Cortex of kidney (tissue), 1 donor: ENCODE measurements at places on chromosomes 6 and 20.

DNA sequence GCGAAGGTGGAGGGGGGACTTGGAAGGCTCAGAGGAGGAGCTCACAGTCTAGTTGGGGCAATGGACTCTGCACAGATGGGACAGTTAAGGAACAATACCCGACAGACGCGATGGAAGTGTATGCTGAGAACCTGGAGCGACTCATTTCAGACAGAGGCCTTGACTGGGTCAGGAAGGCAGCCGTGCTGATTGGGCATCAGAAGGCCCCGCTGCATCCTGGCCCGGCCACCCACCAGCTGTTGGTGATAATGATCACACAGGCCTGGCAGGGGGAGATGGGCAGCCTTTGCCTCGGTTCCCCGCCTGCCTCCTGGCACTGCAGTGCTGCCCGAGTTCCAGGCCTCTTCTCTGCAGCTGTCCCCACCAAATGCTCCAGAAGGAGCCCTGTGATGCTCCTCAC is 62.4 kb downstream of the MDGA1 start:
- no peak for DNase-seq

- DNase-seq: no peak
Measured at GRCh38 chr20:47664744-47665143, 120.5 kb downstream of the SULF2 start.

- no peak for DNase-seq
Measured at GRCh38 chr6:91330896-91331295, 744.0 kb upstream of the MAP3K7 start.

DNA sequence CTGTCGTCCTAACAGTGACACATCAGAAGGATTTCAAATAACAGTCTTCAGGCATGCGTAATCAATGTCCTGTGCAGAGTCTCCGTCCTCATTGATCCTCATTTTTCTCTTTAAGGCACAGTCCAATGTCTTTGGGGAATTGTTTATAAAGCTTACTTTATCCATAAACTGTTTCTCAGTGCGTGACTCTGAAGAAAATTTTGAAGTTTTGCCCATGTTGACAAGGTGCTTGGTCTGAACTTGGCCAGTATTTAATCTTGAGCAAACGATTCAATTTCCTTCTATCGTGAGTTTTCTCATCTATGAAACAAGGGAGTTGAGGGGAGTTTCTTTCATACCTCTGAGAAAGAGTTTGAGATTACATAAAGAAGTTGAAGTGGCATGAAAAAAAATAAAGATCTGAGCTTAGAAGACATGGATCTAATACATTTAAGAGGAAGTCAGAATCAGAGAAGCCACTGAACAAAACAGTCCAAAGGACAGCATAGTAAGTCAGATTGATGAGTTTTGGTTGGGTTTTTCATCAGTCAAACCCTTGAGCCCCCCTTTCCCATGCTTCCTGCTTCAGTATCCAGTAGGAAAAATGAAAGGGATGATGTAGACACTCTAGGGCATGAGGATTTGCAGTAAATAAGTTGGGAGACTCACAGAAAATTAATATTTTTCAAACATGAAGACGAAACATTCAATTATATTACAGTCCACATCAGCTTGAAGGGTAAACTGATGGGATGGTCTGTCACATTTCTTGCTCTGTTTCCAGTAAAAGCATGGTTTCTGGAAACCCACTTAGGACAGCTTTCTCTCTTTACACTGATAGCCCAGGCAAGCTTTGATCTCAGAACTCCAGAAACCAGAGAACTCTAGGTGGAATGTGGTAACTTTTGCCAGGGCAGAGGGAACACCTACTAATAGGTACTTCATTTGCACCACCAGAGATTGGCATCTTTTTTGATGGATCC is 8.1 kb downstream of the EDN1 start:
- no peak for DNase-seq

DNA sequence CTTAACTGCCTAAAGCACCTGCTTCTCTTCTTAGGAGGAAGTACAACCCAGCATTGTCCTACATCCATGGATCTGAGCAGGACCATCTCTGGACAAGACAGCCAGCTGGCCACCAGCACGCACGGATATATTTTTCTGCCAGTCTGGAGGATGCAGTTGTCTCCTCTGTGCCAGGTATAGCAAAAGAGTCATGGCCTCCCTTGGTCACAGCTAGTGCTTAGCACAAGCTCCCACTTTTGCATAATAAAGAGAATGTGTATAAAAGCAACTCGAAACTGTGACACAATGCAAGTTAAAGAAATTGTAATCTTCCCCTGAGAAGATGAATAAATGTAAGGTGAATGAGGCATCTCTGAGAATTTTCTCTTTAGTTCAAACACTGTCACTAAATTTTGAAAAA is 267.8 kb upstream of the MANEA start:
- DNase-seq: no peak

DNA sequence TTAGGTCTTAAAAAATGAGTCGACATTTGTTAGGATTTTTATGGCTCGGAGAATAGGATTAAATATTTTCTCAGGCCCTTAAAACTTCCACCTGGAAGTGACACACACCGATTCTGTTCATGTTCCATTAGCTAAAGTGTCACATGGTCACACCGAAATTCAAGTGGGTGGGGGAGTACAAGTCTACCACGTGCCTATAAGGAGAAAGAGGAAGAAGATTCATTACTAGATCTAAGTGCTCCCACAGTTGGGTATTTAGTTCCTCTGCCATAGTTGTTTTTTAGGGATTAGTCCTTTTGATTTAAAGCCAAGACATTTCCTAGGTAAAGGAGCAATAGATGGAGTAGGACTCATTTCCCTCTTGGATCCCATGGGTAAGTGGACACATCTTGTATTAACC is 4.9 kb upstream of the TOX2 start:
- no peak for DNase-seq

- no peak for DNase-seq
Measured at GRCh38 chr20:32249030-32249738, 28.3 kb upstream of the KIF3B start.

GRCh38 chr6:49849213-49849907 is 17.0 kb downstream of the CRISP1 start:
- no peak for DNase-seq

GRCh38 chr6:142444376-142444775 is 142.6 kb downstream of the ADGRG6 start:
- no peak for DNase-seq

DNA sequence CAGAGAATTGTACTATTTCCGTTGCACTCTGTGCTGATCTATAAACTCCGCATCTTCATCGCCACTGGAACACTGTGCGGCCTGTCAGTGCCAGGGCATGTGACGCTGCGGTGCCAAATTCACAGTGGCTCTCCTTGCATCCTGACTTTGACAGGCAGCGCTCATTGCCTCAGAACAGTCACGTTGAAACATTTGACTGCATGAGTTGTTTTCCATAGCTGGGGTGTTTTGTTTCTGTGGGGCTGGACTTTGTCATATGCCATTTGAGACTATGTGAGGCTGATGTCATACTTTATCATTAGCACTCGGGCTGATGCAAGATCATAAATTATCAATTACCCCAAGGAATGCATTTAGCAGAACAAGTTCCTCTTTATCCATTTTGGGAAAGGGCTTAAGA is 32.7 kb downstream of the CFAP61 start:
- DNase-seq: no peak

GRCh38 chr6:43399932-43400487 is 27.3 kb upstream of the ABCC10 start:
- DNase-seq: no peak

DNA sequence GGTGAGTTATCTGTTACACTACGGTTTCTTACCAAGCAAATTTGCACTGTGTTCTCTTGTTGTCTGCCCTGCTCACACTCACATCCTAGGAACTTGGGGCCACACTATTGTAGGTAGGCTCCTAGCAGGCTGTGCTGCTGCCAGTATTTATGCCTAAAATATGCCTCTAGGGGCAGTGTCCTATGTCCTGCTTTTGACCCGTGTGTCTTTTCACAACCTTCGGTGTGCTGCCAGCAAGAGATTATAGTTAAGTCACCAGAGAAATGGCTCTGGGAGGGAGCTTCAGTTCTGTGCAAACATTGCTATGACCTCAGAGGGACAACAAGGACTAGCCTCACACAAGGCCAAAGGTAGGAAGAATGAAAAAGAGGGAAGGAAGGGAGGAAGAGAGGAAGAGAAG is 8.9 kb upstream of the TAAR5 start:
- no peak for DNase-seq

DNA sequence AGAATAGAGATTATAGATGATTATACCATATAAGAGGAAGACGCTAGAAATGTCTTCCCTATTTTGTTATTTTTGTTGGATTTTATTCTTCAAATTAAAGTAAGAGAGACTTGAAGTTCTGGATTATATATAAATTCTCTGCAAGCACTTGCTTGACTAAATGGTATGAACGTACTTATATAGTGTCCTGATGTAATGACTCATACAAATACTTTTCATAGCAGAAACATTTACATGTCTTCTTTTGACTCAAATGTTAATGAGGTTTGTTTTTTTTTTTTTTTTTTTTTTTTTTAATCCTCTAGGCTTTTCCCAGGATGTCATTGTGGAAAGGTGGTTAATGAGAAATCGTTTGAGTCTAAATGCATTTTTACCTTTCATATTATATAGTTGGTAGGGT is 55.0 kb downstream of the PDE7B start:
- DNase-seq: no peak

- DNase-seq: no peak
Measured at GRCh38 chr6:127879685-127880084, 21.2 kb downstream of the THEMIS start.

DNA sequence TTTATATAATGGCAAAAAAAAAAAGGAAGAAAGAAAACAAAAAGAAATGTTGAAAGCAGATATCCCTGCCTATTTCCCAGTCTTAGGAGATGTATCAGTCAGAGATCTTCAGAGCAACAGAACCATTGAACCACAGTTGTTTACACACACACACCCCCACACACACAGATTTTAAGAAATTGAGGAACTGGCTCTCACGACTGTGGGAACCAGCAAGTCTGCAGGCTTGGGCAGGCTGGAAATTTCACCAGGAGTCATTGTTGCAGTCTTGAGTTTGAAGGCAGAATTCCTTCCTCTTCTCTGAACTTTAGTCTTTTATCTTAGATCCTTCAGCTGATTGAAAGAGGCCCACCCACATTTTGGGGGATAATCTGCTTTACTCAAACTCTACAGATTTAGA is 380.9 kb downstream of the CDKAL1 start:
- DNase-seq: no peak

- DNase-seq: no peak
Measured at GRCh38 chr20:3364323-3365013, 43.0 kb downstream of the DNAAF9 start.

DNA sequence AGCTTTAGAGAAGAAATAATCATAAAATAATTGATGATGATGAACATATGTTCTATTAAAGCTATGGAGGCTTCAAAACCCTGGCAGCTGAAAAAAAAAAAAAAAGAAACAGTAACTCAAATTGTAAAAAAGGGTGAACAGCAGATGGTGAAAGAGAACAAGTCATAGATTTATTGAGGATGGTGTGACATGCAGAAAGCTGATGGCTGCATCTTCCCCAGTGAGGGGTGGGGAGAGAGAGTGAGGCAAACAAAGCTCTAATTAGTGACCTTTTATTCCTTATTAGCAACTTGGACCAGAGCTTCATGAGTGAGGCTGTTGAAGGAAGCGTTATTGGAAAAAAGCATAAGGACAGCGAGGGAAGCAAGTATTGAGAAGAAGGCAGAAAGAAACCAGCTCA is 191.7 kb downstream of the EDN1 start:
- DNase-seq: no peak

DNA sequence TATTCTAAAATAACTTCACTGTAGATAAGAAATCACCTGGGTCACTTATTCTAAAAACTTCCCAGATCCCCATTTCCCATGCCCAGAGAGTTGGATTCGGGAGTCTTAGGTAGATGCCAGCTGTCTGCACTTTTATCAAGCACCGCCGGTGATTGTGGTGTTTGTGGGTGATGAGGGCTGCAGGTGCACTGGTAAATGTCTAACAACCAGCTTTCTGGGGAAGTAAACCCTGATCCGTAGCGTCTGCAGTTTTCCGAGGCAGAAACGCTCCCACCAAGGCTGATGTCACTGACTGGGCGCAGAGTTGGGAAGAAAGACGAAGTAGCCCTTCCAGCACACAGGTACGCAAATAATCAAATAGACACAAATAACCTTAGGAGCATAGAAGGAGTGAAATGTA is 152.2 kb upstream of the KCNG1 start:
- no peak for DNase-seq

DNA sequence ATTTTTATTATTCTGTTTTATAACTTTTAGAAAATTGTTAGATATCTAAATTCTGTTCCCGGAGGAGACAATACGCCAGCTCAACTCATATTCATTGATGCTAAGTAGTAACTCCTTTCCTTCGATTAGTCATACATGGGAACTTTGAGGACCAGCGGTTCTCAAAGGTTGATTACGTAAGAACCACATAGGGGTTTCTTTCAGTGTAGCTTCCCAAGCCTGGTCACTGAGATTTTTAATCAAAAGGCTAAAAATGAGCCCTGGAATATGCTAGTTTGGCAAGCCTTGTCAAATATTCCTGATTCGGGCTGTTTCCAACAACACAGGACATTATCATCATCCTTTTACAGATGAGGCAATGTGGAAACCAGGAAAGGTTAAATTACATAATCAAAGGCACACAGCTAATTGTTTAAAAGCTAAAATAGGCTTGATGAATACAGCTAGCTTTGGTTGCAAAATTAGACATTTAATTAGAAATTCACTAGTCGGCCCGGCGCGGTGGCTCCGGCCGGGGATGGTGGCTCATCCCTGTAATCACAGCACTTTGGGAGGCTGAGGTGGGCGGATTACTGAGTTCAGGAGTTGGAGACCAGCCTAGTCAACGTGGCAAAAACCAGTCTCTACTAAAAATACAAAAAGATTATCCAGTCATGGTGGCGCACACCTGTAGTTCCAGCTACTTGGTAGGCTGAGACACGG is 14.6 kb upstream of the MEI4 start:
- no peak for DNase-seq

- no peak for DNase-seq
Measured at GRCh38 chr20:59425572-59425971, 125.2 kb downstream of the EDN3 start.

GRCh38 chr6:26215585-26216358 is 128.5 kb downstream of the HFE start:
- no peak for DNase-seq

- no peak for DNase-seq
Measured at GRCh38 chr6:140355476-140355875, 981.0 kb upstream of the CITED2 start.

DNA sequence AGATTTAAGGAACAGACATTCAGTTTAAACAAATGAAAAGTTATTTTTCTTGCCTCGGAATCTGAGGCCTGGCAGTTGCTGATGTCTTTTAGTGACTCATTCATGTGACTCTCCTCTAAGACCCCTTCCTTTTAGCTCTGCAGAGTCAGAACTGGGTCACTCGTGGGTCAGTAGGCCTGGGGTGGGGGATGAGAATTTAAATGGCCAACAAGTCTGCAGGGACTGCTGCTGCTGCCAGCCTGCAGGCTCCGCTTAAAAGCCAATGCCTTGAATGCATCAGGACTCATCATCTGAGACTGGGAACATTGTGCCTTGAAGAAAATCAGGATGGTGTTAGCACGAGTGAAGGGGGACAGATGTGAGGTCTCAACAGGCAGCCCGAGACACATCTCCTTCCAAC is 404.3 kb downstream of the CDH26 start:
- DNase-seq: no peak
